ENCODE measurements at places on chromosomes 1 and 21.

DNA sequence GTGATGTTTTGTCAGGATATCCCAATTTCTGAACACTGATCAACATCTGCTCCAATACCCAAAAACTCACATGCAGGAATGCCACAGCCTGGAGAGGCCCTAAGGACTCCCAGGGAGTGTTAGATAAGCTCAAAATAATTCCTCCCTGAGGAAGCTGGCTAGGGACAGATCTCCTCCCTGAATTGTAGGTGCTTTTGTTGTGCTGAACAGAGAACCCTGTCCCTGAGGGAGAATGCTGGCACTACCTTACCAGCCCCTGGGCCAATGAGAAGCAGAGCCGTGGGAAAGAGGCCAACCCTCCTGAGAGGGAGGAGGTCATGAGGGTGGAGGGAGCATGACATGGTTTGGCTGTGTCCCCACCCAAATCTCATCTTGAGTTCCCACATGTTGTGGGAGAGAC is 73.6 kb upstream of the PTGFRN start:
- DNase-seq: no peak

- no peak for DNase-seq
These were observed 16.6 kb downstream of the ZNF362 start for GRCh38 chr1:33272930-33273329.

GRCh38 chr1:6148497-6149241 is 31.5 kb downstream of the CHD5 start:
- DNase-seq: peak; percentile 97

- no peak for DNase-seq
These were observed 24.8 kb downstream of the GNG4 start for GRCh38 chr1:235624721-235625333.

DNA sequence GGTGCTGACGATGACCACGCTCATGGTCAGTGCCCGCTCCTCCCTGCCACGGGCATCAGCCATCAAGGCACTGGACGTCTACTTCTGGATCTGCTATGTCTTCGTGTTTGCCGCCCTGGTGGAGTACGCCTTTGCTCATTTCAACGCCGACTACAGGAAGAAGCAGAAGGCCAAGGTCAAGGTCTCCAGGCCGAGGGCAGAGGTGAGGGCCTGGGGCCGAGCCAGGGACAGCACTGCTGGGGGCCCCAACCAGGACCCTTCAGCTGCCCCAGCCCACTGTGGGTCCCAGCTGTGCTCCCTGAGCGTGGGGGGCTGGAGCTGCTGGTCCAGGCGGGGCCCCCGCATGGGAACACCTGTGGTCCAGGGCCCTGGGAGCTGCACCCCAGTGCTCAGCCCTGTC is 10.4 kb downstream of the GABRD start:
- no peak for DNase-seq

- DNase-seq: no peak
These were observed 95.0 kb upstream of the C1orf105 start for GRCh38 chr1:172325531-172325930.

GRCh38 chr1:58585166-58585565 is 8.1 kb upstream of the TACSTD2 start:
- DNase-seq: no peak

DNA sequence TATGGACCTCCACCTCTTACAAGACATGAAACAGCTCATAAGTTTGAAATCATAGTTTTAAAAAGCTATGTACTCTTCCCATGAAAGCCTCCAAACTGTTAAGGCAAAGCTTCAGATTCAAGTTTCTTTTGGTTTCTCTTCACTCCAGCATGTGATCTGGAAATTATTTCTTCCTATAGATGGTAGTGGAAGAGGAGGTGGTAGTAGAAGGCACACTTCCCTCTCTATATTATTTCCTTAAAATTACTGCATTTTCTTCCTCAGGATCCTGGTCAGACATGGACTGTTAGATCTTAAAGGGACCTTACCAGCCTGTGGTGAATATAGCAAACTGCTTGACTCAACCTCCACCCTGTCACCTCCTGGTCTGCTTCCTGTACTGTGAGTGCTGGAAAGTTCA is 31.9 kb downstream of the NHLH2 start:
- no peak for DNase-seq
